ENCODE measurements at places on chromosomes 5 and 9.

DNA sequence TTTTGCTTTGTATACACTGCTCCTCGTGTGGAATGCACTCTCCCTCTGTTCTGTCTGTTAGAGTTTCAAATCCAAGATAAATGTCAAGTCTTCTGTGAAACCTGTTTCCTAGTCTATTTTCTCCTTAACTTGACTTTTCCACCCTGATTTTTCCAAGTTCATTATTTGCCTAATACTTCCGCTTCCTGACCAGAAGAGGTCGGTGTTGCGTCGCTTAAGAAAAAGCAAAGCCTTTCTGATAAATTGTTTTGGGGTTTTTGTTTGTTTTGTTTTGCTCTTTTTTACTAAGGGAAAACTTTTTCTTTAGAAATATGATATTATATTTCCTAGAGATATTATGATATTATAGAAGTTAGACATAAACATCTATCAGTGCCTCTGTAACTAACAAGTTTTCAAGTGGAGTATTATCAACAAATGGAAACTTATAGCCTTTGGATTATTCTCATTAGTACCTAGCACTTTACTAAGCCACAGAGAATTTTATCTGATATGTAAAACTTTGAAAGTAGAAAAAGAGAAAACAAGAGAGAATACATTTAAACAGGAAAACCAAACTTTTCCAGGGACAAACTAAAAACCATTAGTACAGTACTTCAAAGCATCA is 55.8 kb downstream of the PHAX start:
- no peak for DNase-seq

DNA sequence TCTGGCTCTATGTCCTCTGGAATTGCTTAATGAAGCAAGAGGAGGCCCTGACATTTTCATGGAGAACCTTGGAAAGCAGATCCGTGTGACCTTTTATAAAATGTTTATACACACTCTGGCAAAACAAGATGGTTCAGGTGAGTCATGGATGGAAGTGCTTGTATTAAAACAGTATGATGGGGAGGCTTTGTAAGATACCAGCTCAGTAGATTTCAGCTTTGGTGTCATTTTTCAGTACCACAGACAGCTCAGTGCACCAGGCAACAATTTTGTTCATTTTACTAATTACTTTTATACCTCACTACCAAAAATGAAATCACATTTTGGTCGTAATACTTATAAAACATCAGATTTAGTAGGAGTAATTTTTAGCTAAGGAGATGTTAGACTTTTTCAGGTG is 5.2 kb downstream of the KCNN2 start:
- no peak for DNase-seq

GRCh38 chr5:43422143-43422542 is 10.0 kb upstream of the CCL28 start:
- no peak for DNase-seq

DNA sequence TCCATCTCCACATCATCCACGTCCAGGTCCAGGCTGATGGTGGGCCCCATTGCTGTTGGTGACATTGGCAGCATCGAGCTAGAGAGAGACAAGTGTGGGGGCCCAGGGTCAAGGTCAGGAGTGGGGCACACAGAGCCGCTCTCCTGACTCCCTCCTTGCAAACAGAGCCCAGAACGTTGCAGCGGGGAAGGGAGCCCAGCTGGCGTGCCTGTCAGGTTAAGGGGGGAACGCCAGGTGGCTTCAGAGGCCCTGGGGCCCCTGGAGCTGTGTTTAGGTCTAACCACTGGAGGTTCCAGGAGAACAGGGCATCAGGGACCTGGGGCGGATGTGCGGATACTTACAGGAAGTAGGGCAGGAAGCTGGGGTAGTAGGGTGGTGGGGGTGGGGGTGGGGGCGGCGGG is 7.5 kb downstream of the RNF44 start:
- no peak for DNase-seq

- no peak for DNase-seq
These were observed 402.9 kb downstream of the ZSWIM6 start for GRCh38 chr5:61734966-61735365.

DNA sequence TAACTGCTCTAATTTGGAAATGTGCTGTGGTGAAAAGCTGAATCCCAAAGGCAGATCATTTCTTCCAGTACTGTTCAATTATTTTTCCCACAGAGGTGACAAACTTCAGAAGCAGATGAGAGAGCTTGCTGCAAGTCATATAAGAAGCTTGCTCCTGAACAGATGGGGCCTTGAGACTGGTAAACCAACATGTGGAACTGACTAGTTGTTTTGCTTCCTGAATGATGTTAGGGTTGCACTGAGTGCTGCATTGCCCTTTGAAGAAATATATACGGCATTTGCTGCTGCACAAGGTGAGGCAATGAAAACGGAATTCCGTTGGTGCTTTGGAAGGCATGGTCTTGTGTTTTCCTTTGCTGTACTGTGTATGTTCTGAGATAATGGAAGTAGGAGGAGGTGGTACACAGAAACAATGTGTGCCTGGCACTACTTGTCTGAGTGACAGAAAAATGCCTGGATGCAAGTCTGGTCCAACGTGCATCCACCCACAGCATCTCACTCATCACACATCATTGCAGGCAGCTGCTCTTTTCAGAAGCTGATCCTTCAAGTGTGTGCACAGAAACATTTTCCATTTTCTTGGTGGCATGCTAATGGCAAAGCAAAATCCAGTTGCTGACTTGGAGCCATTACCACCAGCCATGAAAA is 76.9 kb downstream of the ANKH start:
- DNase-seq: no peak

DNA sequence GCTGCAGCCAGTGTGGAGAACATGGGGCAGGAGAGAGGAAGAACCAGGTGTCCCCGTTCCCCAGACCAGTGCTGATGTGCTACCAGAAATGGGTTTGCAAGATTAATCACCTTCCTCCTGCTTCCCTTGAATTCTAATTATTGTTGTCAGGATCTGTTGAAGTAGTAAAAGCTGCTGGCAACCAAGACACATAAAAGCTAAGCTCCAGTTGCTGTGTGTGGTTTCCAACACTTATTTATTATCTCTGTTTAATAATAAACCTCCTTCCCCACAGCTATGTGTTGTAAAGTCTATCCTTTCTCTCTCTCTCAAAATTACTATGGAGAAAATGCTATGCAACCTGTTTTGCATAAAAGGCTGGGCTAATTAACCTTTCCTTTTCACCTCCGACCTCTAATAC is 2.3 kb upstream of the RETREG1 start:
- no peak for DNase-seq

DNA sequence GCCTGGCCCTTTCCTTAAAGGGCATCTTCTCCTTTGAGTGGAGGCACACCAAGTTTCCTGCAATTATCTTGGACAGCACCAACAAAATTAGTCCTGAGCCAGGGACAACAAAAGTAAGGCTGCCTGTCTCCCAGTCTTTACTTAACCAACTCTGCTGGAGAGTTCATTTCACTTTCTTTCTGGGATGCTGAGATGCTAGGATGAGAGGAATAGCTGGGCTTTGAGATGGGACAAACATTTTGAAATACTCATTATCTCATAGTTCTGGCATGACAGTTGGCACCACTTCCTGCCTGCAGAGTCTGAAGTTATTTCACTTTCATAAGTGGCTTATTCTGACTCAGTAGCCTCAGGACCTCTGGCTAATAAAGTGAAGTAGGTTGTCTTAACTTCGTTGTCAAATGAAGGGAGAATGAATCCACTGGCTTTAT is 157.0 kb downstream of the C9orf152 start:
- DNase-seq: no peak

DNA sequence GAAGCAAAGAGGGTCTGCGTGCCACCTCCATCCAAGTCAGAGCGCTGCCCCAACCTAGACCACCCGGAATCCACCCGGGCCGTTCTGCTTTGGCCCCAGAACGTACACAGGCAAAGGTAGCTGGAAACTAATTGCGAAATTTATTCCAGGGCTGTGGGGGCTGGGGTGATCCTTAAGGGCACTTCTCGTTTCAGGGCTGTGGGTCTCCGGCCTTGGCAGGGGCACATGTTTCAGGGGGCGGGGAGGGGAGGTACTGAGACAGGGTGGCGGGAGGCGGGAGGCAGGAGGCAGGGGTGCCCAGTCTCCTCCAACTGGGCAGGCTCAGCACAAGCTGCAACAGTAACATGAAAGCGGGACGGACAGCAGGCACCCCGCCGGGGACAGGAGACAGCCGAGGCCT is 26.1 kb downstream of the NR5A1 start:
- DNase-seq: no peak

GRCh38 chr5:170360709-170361108 is 28.5 kb downstream of the KCNMB1 start:
- DNase-seq: no peak

DNA sequence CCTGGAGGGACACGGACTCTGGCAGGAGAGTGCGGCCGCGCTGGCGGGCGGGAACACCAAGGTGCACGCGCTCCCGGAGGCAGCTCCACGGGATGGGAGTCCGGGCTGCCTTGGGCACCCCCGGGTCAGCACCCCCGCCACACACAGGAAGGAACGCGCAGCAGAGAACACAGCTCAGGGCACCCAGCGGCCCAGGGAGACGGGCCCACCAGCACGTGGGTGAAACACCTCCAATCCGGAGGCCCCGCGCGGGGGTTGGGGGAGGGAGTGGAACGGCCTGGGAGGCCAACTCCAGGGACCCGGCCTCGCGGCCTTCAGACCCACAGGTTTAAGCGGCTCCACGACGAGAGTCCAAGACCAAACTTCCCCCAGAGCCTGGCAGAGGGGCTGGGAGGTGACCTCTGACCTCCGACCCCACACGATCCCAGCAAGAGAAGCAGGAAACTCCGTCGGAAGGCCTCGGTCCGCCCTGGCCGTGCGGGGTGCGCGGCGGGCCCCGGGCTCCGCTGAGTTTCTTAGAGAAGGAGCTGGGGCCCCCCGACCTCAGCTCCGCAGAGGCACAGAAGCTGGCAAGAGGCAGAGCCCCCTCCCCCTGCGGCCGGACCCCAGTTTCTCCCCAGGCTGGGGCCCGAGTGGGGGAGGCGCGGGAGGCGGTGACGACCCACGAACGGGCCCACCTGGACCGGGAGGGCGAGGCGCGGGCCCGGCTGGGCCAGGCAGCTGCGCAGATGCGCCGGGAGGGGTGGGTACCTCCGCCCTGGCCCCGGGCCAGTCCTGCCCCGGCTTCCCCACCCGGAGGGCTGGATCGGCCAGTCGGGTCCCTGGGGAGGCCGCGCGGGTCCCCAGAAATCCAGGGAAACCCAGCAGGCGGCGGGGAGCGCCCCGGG is 851 bp downstream of the NACC2 start:
- no peak for DNase-seq

GRCh38 chr9:126738553-126738952 is 66.3 kb upstream of the ZBTB43 start:
- DNase-seq: no peak

DNA sequence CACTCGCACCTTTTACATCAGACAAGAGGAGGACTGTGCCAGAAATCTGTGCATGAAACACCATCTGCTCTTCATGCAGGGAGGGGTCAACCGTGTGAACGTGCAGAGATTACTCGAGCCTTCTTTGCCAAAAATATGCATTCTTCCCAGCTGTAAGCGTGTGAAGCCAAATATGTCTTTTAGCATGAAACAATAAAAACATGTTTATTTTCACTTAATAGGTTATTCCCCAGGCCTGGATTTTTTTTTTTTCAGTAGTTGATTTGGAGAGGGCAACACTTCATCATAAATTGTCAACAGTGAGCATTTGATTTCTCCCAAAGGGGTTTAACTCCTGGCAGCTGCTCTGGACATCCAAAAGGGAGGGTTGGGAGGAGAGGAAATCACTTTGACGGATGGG is 23.8 kb downstream of the PLAC8L1 start:
- DNase-seq: no peak

DNA sequence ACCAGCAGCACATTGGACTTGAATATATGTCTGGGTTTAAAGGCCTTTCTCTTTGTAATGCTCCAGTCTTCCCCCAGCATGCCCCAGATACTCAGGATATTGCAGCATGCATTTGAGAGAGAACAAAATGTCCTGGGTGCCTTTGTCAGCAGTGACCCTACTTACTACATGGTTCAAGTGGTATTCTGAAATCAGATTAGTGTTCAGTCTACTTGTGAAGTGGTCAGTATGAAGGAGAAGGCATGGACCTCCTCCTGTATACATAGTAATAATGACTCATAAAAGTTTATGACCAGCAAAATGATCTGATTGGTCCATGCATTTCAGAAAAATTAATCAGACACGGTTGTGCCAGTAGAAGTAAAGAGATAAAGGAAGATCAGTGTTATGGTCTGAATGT is 25.4 kb downstream of the GPR21 start:
- no peak for DNase-seq

DNA sequence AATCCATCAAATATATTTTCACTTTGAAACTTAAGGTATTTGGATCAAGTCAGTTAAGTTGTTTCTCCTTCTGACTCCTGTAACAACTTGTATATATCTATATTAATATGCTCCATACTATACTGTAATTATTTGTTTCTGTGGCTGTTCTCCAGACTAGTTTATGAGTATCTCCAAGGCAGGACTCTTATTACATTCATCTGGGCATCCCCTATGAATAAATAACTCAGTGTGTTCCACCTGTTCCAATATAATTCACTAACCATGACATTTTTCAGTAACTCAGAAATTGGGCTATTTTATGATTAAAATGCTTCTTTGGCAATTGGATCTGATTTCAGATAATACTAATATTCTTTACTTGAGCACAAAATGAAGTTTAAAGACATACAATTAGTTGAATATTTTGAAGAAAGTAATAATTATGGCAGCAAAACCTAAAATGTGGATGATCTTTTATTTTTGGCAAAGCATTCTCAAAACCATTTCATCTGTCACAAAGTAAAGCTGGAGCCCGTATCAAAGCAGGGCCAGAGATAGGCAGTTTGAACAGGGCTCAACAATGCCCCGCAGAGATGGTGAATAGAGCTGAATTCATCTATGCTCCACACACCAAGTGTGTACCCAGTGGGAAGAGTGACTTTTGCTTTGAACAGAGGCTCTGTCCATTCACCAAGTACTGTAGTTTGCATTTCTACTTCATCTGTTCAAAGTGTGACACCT is 314.3 kb downstream of the PDE4D start:
- DNase-seq: no peak

DNA sequence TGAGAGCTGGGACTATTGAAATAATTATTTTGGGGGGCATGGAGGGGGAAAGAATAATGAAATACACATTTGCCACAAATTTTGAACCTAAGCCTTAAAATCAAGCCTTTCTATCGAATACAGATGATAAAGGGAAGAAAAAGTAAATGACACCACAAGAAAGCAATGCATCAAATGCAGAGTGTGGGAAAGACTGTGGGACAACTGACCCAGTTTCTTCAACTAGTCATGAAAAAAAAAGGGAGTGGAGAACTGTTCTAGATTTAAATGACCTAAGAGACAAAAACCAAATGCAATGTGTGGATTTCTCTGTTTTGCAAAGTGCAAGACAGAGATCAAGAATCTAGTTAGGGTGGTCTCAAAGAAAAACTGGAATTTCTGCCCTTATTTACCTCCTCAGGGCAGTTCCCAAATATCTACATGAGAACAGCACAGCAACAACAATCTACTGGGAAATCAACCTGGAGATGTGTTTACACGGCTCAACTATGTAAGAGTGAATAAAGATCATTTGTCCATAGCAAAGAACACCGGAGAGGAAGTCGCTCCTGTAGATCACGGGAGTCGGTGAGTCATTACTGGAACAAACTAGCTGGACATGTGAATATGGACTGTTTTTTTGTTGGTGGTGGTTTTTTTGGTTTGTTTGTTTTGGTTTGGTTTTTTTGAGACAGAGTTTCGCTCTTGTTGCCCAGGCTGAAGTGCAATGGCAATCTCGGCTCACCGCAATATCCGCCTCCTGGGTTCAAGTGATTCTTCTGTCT is 145.9 kb downstream of the DROSHA start:
- DNase-seq: no peak

GRCh38 chr5:177557041-177557647 is 2.8 kb upstream of the FAM193B start:
- DNase-seq: no peak

GRCh38 chr5:173055722-173055982 is 500 bp upstream of the CREBRF start:
- no peak for DNase-seq

All from cortex of kidney (tissue), 1 donor.